ENCODE measurements at places on chromosomes 7 and 10. TPM values are rescaled to one million over a fixed set of nuclear protein-coding genes. Genes with fewer than 3 reads are reported as not detected.

- no peak overlapping the region for H3K4me3 ChIP-seq
- DNase-seq: no peak
- H3K27me3 ChIP-seq: peaks cover 5% of the 10 kb centered on the region
- H3K27ac ChIP-seq: no peak overlapping the region
These were observed 72.6 kb downstream of the ADAM12 start for GRCh38 chr10:126315494-126316177.

- DNase-seq: no peak
- peaks cover 3% of the 10 kb centered on the region for H3K36me3 ChIP-seq
- no peaks in the 10 kb centered on the region for H3K27me3 ChIP-seq
These were observed 989 bp downstream of the ERLIN1 start for GRCh38 chr10:100184840-100185239.

OPALIN gene
- total RNA-seq: not detected

GNAT3 gene
- total RNA-seq: not detected

- H3K4me3 ChIP-seq: no peak overlapping the region
- peaks cover 8% of the 10 kb centered on the region for H3K4me1 ChIP-seq
- DNase-seq: no peak
- H3K27me3 ChIP-seq: no peaks in the 10 kb centered on the region
- no peaks in the 10 kb centered on the region for H3K36me3 ChIP-seq
- no peak overlapping the region for H3K27ac ChIP-seq
These were observed 55.2 kb upstream of the FAM133B start for GRCh38 chr7:92645114-92646061.

DNA sequence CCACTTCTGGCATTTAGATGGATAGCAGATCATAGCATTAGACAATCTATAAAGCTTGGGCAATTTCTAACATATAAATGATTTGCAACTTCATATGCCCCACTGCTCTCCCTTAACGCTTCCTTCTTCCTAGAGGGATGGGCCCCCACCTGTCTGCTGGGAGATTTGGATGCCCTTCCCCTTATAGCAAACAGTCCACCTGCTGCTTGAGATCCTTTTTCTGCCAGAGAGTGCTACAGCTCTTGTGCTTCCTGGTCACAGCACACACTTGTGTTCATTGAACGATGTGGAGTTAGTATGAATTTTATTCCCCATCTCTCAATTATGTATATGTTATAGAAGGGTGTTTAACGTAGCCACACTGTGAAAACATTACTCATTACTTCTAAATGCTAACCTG lies 10.4 kb upstream of the PCGF5 start:
- no peak overlapping the region for H3K27ac ChIP-seq
- DNase-seq: no peak
- H3K27me3 ChIP-seq: no peaks in the 10 kb centered on the region
- H3K36me3 ChIP-seq: no peaks in the 10 kb centered on the region

SDK1 gene
- 0.47 TPM for total RNA-seq

DNA sequence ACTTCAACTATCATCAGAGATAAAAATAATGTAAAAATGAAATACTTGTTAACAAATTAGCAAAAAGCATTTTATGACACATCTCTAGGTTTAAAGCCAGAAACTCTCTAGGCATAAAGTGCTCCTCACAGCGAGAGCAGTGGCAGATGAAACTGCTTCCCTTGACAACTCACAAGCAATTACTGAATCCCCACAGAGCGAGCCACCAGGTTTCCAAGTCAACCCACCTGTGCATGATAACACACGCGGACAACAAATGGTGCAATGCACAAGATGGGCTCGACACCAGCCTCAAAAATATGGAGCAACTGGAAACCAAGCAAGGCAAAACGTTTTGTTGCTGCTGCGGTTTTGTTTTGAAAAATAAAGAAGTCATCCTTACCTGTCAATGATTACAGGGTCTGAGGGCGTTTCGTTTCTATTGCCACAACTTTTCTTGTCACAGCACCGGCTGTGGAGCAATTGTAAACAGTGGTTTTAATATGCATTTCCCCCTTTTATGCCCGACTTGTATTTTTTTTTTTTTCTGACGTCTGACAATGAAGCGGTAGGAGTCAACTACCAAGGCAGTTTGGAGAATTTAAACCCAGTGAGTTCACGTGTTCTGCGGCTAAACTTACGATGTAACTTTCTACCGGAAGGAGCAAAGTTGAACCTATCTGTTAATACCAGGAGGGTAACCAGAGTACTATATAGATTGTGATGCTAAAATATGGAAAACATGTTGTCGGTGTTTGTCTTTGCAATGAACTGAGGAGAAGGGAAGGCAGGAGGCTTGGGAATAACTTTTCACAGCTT lies 7.0 kb downstream of the EBF3 start:
- no peaks in the 10 kb centered on the region for H3K36me3 ChIP-seq
- no peak overlapping the region for H3K4me3 ChIP-seq
- H3K27ac ChIP-seq: no peak overlapping the region
- DNase-seq: no peak
- H3K4me1 ChIP-seq: peaks cover 7% of the 10 kb centered on the region

DNA sequence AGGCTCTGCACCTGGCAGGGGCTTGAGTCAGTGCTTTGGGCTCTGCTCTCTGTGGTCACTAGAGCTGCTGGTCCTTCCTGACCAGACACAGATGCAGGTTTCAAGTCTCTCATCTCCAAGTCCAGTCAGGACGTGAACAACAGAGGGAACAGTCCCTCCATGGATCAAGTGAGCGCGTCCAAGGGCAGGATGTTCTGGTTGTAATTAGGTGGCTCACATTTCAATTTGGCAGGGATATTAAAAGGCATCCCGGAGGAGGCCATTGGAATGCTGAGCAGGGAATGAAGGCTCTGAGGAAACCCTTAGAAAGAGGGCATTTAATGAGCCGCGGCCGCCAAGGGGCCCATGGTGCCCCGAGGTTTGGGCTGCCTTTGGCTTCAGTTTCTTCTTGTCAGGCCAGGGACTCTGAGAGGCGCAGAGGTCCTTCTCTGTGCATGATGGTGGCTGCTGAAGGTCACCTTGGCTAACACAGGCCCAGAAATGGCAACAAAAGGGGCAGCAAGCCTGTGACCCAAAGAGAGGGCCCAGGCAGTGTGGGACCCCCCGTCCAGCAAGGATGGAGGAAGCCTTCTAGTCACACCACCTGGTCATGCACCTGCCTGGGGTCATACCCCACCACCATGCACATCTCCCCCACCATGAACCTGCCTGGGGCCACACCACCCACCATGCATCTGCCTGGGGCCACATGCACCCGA lies 30.7 kb upstream of the INPP5A start:
- H3K36me3 ChIP-seq: no peaks in the 10 kb centered on the region
- no peak for DNase-seq
- H3K27me3 ChIP-seq: no peaks in the 10 kb centered on the region
- H3K4me3 ChIP-seq: no peak overlapping the region

GRCh38 chr10:130454543-130455000 lies 318.4 kb downstream of the GLRX3 start:
- H3K27ac ChIP-seq: no peak overlapping the region
- no peaks in the 10 kb centered on the region for H3K27me3 ChIP-seq
- H3K4me3 ChIP-seq: no peak overlapping the region
- no peaks in the 10 kb centered on the region for H3K4me1 ChIP-seq
